ENCODE measurements at places on chromosomes 7 and 10.
A peak's percentile ranks its signal among the peaks of the same experiment; 100 is the strongest.

DNA sequence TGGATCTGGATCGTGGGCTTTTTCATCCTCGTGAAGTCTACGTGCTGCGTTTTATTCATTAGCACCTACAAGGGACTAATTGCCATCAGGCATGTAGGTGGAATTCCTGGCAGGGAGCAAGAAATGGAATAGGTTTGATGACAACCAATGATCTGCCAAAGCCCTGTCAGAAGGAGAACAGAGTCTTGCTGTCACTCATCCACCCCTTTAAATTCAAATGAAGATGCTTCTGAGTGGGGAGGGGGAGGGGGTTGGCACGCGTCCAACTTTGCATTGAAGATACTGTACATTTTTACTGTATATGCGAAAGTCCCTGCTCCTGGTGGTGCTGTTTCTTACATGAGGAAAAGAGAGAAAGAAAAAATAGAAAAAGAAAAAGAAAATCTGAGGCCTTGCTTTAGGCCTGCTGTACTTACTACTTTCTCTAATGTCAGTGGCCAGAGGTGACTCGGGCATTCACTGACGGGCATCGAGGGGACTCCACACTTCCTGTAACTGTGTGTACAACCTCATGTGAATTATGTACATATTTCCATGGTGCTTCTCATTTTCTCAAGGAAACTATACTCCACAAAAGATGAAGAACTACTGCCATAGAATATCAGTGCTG is 569.1 kb downstream of the INHBA start:
- no peak for DNase-seq

DNA sequence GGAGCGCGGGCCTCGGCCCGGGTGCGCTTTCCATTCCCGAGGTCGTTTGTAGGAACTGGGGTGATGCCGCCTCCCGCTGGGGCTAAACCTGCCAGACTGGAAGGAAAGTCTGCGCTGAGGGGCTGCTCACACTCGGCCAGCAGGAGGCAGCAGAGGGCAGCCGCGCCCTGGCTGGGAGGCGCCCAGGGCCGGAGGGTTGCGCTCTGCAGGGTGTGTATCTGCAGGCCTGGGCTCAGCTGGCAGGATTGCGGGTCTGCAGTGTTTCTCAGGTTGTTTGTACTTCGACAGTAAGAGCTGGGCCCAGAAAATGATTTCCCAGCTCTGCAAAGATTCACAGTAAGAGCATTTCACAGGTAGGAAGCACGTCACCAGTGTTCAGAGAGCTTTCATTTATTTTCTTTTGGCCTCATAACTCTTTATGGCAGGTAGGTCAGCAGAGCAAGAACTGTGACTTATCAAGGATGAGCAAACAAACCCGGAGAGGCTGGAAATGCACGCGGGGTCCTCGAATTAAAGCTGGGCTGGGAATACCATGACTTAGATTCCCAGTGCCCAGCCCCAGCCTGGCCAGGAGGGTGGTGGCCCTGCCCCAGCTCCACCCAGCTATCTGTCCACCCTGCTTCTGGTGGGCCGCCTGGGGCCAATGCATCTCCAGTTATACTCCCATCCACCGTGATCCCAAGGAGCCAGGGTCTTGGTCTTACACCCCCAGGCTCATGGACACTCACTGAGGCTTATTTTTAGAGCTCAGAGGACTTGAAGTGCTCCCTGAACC is 15.2 kb upstream of the PPP2R2D start:
- no peak for DNase-seq

- DNase-seq = peak; percentile 18
Measured at GRCh38 chr7:108109221-108109908, 20.8 kb downstream of the LAMB4 start.

- DNase-seq = peak; percentile 7
Measured at GRCh38 chr7:149459540-149460452, 1.1 kb downstream of the ZNF777 start.

DNA sequence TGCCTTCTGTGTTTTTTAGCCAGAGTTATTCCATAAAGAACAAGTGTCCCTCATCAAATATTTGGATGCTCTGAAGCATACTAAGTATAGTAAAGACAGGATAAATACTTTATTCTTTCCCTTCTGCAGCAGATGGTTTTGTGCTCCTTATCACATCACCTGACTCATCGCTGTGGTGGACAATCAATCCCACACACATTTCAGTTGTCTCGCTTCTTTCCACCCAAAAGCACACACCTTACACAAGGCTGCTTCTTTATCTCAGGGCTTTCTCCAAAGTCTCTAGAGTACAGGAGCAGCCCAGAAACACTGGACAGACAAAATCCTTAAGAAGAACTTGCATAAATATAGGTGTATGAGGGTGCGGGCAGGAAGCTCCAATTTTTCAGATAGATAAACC is 43.4 kb downstream of the IGF2BP3 start:
- no peak for DNase-seq

GRCh38 chr7:133165001-133165400 is 83.1 kb upstream of the CHCHD3 start:
- no peak for DNase-seq

- DNase-seq = no peak
Measured at GRCh38 chr10:63496561-63496960, 24.6 kb upstream of the REEP3 start.

- DNase-seq = no peak
Measured at GRCh38 chr10:104247513-104248146, 7.1 kb upstream of the GSTO1 start.

- peak; percentile 1 for DNase-seq
Measured at GRCh38 chr10:119139464-119140067, 25.9 kb downstream of the SFXN4 start.

DNA sequence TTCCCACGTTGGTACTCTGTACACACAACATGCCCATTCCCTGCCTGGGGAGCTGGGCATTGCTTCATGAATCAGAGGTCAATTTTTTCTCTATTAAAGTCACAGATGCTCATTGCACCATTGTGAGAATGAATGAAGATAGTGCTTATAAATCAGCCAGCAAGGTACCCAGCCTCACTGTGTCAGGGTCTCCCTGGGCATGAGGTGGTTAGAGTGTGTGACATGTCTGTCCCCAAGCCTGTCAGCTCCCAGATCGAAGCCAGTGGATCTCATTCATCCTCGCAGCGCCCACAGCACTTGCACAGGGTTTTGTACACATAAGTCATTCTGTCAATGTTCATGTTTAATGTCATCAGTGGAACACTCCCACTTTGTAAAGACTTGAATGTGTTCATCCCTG is 126.8 kb downstream of the EGFR start:
- no peak for DNase-seq

DNA sequence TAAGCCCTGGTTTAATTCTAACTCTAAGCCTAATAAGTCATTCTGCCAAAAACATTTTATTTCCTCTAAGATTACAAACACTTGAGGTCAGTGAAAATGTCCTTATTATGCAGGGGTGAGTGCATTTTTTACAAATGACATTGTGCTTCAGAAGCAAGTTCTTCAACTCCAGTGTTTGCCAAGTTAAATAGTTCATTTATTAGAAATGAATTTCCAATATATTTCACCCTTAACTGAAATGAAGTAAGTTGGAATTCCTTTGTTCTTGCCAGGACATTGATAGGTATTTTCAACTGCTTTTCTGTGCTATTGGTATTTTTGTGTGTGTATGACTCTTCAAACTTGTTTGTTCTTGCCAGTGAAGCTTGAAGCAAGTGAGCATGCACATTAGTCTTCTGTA is 89.5 kb upstream of the CCDC6 start:
- DNase-seq = peak; percentile 8

- no peak for DNase-seq
Measured at GRCh38 chr10:104254493-104255310, at the start of gene GSTO1. Gene GSTO1, plus strand, starts transcription at chr10:104254892. Its CDS starts 37 bp downstream, at chr10:104254929.

DNA sequence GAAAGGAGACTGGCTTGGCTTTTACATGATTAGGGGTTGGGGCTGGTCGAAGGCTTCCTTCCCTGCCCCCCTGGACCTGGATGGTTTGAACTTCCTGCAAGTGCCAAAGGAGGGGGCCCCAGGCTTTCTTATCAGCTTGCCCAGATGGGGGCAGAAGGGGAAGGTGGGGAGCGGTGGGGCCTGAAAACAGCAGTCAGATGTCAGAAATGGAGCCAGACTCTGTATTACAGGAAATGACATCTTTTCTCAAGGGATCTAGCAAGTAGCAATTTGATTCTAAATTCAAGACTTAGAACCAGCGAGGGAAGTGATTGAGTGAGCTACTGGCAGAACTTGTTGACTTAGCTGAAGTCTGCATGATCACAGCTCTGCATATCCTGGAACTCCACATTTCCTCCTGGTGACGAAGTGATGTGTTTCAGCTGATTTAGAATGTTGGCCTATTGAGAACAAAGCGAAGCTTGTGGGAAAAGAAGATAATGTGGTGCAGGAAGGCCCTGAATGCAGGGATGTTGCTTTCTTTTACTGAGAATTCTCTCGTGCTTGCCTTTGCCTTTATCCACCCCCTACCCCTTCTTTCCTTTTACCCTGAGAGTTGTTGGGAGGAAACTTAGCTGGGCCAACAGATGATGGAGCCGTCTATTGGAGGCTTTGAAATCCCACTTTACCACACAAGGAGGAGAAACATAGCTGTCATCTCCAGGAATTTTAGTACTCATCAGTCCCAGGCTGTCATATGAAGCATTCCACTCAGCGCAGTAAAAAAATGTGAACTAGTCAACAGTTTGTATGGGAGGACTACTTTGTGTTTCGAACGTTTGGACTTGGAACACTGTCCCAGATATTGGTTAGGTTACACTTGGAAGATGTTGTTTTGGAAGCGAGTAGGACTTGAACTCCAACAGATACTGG is 43.2 kb downstream of the CCNY start:
- DNase-seq = no peak

DNA sequence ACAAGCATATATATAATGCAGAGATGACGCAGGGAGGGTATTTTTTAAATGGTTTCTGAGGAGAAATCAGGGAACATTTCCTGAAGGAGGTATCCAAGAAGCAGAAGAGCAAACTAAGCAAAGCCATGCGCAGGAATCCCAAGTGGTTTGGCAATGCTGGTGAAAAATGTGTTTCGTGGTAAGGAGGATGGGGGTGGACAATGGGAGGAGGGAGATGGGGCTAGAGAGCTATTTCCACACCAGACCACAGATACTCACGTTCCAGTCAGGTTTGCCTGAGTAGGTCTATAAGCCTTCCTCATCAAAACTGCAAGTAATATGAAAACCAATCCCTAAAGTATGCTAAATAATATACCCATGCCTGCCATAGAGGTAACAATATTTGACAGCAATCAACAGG is 223.7 kb upstream of the MKLN1 start:
- DNase-seq = no peak

DNA sequence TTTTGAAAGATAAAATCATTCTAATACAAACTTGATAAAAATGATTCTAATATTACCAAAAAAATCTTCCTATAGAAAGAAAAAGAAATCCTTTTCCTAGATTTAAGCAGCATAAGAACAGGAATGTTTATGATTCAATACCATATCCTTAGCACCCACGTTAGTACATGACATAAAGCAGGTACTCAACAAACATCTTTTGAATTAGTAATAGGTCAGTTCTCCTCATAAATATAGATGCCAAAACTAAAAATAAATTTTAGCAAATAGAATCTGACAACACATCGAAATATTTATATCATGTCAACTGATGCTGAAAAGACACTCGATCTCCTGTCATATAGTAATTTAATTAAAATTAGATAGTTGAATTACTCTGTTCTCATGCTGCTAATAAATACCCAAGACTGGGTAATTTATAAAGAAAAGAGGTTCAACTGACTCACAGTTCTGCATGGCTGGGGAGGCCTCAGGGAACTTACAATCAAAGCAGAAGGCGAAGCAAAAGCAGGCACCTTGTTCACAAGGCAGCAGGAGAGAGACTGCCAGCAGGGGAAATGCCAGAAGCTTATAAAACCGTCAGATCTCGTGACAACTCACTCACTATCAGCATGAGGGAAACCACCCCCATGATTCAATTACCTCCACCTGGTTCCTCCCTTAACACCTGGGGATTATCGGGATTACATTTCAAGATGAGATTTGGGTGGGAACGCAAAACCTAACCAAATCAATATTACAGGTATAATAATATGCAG is 191.8 kb downstream of the HTR7 start:
- DNase-seq = no peak

- no peak for DNase-seq
Measured at GRCh38 chr10:114824391-114824790, 2.8 kb downstream of the FHIP2A start.

DNA sequence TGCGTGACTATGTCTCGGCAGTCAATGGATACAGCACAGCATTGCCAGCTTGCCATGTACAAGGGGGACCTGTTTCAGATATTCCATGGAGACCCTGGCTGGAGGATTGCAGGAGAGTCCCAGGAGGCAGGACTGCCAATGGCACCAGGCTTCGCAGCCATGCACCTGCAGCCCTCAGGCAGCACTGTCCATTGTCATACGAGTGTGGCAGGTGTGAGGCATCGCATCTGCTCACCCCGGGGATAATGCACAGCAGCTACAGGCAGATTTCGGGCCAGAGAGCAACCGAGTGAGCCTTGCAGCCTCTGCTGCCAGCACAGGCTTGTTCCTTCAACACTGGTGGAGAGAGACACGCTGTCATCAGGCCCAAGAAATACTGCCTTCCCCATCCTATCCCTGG is 415.1 kb downstream of the PAXIP1 start:
- DNase-seq = peak; percentile 91

- no peak for DNase-seq
Measured at GRCh38 chr7:110139056-110139455, 951.9 kb upstream of the LRRN3 start.

DNA sequence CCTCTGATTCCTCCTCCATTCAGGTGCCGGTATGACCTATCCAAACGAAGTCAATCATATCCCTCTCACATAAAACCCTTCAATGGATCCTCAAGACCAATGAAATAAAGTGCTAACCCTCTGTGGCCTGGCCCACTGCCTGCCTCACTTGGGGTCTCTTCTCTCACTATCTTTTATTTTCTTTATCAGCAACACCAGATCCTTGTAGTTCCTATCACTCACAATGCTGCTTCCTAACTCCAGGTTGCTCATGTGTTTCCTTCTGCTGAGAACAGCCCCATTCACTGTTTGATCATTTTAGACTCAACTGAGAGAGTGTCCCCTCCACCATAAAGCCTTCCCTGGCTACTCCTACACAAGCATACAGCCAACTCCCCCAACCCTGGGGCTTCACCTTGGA is 180.6 kb downstream of the DOCK4 start:
- no peak for DNase-seq

GRCh38 chr10:12656518-12657142 is 307.3 kb downstream of the CAMK1D start:
- peak; percentile 40 for DNase-seq

DNA sequence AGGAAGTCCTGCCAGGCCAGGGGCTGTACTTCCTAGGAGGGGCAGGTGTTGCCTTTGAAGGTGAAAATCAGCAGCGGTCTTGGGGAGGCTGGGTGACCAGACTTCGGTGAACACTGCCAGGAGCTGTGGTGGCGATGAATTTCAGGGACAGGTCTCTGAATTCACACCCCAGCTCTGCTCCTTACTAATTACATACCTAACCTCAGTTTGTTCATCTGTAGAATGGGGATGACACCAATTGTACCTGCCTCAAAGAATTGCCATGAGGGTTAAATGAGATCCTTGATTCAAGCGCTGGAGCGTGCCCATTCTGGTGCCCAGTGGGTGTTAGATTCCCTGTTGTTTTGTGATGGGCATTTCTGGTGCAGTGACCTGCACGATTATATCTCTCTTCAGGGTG is 102.8 kb downstream of the TACC2 start:
- DNase-seq = no peak

Measured in NCI-H345 (cell line).